ENCODE measurements at places on chromosomes 3 and 15. TPM values are rescaled to one million over a fixed set of nuclear protein-coding genes. Genes with fewer than 3 reads are reported as not detected.
A peak's percentile ranks its signal among the peaks of the same experiment; 100 is the strongest.

DNA sequence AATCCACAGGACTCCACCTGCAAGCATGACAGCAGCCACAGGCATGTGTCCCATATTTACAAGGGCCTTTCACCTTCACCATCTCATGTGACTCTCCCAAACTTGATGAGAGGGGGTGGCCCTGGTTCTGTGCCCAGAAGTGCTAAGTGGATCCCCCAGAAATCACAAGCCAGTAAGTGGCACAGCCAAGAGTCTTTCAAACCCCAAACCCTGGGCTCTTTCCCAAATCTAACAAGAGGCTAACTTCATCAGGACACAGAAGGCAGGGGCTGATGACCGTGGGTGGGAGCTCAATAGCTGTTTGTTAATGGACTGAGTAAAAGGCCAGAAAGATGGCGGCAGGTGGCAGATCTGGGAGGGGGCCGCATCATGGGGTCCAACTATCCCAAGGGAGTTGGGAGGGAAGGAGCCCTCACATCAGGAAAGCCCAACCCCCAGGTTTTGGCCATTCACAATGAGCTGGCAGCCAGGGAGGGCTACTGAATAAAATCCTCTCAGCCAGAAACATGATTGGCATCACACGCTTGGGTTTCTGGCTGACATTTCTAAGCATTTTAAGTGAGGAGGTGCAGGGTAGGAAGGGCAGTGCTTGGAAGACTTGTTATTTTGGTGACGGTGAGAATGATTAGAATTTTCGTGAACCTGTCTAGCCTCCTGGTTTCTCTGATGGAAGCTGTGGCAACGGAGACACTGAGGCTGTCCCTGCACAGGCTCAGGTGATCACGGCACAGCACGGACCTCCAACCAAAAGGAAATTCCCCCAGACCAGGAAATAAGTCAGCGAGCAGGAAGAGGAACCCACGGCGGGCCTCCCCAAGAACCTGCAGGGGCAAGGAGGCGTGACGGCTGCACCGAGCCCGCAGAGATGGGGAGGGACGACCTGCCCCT is 109.3 kb downstream of the OXNAD1 start:
- DNase-seq = no peak
- no peak overlapping the region for H3K27ac ChIP-seq
- no peak overlapping the region for H3K4me3 ChIP-seq
- H3K36me3 ChIP-seq = no peaks in the 10 kb centered on the region
- H3K27me3 ChIP-seq = no peaks in the 10 kb centered on the region

- DNase-seq = no peak
- H3K27ac ChIP-seq = no peak overlapping the region
- H3K4me3 ChIP-seq = no peak overlapping the region
- H3K27me3 ChIP-seq = peaks cover 4% of the 10 kb centered on the region
- H3K36me3 ChIP-seq = no peaks in the 10 kb centered on the region
Measured at GRCh38 chr15:63857461-63857856, 23.7 kb upstream of the HERC1 start.

DNA sequence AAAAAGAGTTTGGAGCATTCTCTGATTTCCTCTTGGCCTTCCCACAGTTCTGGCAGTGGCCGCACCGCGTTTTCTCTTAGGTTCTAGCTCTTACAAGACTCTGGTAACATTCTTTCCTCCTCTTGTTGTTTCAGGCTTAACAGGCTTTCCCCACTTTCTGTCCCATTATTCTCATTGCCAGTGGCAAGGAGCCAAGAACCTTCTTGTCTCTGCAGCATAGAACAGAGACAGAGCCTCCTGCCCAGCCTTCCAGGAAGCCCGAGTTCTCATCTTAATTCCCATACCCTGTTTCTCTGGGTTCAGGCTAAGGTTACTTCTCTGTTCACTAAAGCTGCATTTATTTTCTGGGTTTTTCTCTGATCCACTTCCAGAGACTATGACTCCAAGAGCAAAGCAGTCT is 61.1 kb downstream of the DUT start:
- no peak overlapping the region for H3K4me3 ChIP-seq
- H3K36me3 ChIP-seq = no peaks in the 10 kb centered on the region
- no peaks in the 10 kb centered on the region for H3K27me3 ChIP-seq
- DNase-seq = no peak
- H3K4me1 ChIP-seq = no peaks in the 10 kb centered on the region

- H3K36me3 ChIP-seq = peaks cover 25% of the 10 kb centered on the region
- H3K4me1 ChIP-seq = no peaks in the 10 kb centered on the region
- H3K27ac ChIP-seq = no peak overlapping the region
- no peaks in the 10 kb centered on the region for H3K27me3 ChIP-seq
- DNase-seq = no peak
Measured at GRCh38 chr3:149145356-149145755, 15.9 kb downstream of the HPS3 start.

MASP1 gene
- total RNA-seq = 0.17 TPM

SPINT1 gene
- total RNA-seq = 93.7 TPM

TNFAIP8L3 gene
- not detected for total RNA-seq

ZIC1 gene
- total RNA-seq = not detected

GRCh38 chr3:147620906-147621305 is 211.7 kb downstream of the ZIC1 start:
- H3K27me3 ChIP-seq = no peaks in the 10 kb centered on the region
- DNase-seq = no peak
- H3K4me3 ChIP-seq = no peak overlapping the region
- H3K27ac ChIP-seq = no peak overlapping the region
- H3K36me3 ChIP-seq = no peaks in the 10 kb centered on the region

ADCY5 gene
- 2.5 TPM for total RNA-seq

- no peak overlapping the region for H3K4me3 ChIP-seq
- no peaks in the 10 kb centered on the region for H3K4me1 ChIP-seq
- no peaks in the 10 kb centered on the region for H3K36me3 ChIP-seq
Measured at GRCh38 chr3:111414531-111414930, 127.5 kb upstream of the CD96 start.

- H3K4me3 ChIP-seq = no peak overlapping the region
- peak; percentile 84 for DNase-seq
Measured at GRCh38 chr3:189270248-189270832, 98.6 kb downstream of the TPRG1 start.

- no peaks in the 10 kb centered on the region for H3K27me3 ChIP-seq
- H3K4me3 ChIP-seq = no peak overlapping the region
- no peak overlapping the region for H3K27ac ChIP-seq
- H3K36me3 ChIP-seq = no peaks in the 10 kb centered on the region
Measured at GRCh38 chr3:154013736-154014135, 107.5 kb upstream of the ARHGEF26 start.

DNA sequence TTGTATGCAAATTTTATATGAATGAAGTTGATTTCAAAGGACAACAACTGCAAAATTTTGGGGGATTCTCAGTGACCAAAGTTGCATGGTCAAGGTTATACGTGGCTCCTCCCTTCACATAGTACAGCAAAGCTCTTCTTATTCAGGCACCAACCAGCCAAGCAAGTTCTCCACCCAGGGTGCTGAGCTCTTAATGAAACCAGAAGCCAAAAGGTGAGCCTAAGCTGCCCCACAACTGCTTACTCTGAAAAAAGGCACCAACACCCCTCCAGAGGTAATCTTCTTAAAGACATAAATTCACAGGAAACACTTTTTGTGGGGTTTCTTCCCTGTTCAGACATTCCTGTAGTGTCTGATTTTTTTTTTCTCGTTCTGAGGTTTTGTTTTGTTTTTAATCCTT is 106.1 kb upstream of the GMNC start:
- no peak overlapping the region for H3K27ac ChIP-seq
- DNase-seq = peak; percentile 14
- H3K36me3 ChIP-seq = peaks cover 7% of the 10 kb centered on the region
- H3K4me3 ChIP-seq = no peak overlapping the region
- no peaks in the 10 kb centered on the region for H3K27me3 ChIP-seq

LAMB2 gene
- total RNA-seq = 316 TPM

GRCh38 chr3:43734685-43735084 is 43.9 kb downstream of the ABHD5 start:
- H3K27me3 ChIP-seq = no peaks in the 10 kb centered on the region
- no peak for DNase-seq
- H3K27ac ChIP-seq = no peak overlapping the region
- H3K36me3 ChIP-seq = no peaks in the 10 kb centered on the region
- no peak overlapping the region for H3K4me3 ChIP-seq

GRCh38 chr3:9782770-9783169 is 9.5 kb downstream of the TADA3 start:
- peaks cover 35% of the 10 kb centered on the region for H3K36me3 ChIP-seq
- DNase-seq = no peak
- H3K27ac ChIP-seq = no peak overlapping the region
- H3K4me3 ChIP-seq = no peak overlapping the region
- no peaks in the 10 kb centered on the region for H3K27me3 ChIP-seq

LARP6 gene
- total RNA-seq = 30.8 TPM

DNA sequence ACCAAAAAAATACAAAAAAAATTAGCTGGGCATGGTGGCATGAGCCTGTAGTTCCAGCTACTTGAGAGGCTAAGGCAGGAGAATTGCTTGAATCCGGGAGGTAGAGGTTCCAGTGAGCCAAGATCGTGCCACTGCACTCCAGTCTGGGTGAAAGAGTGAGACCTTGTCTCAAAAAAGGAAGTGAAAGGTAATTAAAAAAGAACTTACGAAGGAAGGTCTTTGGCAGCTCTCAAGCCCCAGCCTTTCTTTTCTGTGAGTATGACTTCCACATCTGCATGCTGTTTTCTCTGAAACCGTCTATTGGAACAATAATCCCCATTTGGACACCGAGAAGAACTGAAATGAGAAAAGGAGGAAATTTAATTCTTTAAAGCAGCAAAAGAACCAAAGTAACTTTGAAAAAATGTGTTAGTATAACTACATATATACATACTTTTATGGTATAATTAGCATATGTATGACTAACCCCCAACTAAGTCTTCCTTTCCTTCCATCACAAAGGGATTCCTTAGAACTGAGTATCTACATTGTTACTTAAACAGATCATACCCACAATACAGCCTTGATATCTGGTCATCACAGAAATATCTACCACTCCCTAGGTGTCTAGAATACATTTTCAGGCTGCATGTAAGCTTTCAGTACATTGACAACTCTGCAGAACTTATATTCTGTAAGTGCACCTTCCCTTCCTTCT is 50.1 kb downstream of the SETD2 start:
- H3K27ac ChIP-seq = no peak overlapping the region
- H3K27me3 ChIP-seq = no peaks in the 10 kb centered on the region
- H3K36me3 ChIP-seq = peaks cover 25% of the 10 kb centered on the region
- H3K4me3 ChIP-seq = no peak overlapping the region

GMNC gene
- 0.29 TPM for total RNA-seq

PAQR9 gene
- total RNA-seq = 1.3 TPM

APPL1 gene
- 31.9 TPM for total RNA-seq

DNA sequence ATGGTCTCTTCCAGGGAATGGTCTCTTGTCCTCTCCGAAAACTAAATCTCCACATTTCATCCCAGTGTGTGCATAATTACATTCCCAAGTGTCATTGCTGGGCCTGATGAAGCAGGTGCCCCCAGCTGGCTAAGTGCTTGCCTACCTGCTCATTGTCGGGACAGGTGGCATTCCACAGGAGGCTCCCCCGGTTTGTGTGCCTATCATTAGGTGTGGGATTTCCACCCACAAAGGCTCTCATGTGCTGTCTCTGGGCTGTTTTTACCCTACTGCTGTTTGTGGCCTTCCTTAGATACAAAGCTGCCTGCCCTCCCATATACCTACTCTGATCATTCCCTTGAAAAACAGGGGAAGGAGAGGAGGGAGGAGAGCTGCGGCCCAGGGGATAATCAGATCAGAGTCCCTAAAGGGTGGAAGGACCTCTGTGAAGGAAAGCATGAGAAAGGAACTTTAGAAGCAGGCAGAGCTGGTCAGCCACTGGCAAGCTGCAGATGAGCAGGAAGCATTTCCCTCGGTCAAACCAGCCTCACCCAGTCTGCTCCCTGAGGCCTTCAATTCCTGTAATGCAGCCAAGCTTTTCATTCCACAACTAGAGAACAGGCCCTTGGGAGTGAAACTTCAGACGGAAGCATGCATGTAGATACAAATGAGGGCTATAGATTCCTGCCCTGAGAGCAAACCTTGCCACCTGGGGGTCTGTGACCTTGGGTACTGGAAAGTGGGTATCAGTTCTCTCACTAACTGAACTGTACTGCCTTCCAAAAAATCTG is 60.7 kb upstream of the HEG1 start:
- H3K27me3 ChIP-seq = no peaks in the 10 kb centered on the region
- no peak overlapping the region for H3K4me3 ChIP-seq
- no peak overlapping the region for H3K27ac ChIP-seq
- DNase-seq = no peak
- H3K36me3 ChIP-seq = no peaks in the 10 kb centered on the region
- peaks cover 17% of the 10 kb centered on the region for H3K4me1 ChIP-seq
